ENCODE measurements at places on chromosomes 6 and 20.

- DNase-seq = no peak
These were observed 1166.8 kb upstream of the CITED2 start for GRCh38 chr6:140541288-140541687.

DNA sequence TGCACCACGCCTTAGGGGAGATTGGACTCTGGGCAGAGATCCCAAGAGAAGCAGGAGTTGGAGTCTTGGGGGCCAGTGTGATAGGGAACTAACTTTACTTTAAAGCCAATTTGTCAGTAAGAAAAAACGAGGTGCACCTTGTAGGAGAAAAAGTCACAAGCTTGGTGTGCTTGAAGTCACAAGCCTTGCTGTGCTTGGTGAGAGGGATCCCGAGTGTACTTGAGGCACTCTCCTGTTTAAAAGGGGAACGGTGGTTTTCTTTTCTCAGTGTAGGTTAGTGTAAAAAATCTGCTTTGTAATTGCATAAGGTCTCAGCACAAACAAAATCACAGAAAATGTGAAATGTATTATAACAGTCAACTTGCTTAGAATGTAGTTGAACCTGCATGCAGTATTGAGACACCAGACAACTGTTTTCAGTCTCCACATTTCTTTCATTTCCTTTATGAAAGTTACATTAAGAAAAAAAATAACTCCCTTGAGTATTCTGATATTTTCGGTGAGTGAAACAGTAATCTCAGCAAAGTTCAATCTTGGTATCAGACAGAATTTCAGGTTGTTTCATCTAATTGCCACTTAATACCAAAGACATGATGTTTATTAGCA, 111.1 kb upstream of the DUSP22 start:
- no peak for DNase-seq

GRCh38 chr6:75460681-75461080, 32.9 kb downstream of the FILIP1 start:
- DNase-seq = no peak

DNA sequence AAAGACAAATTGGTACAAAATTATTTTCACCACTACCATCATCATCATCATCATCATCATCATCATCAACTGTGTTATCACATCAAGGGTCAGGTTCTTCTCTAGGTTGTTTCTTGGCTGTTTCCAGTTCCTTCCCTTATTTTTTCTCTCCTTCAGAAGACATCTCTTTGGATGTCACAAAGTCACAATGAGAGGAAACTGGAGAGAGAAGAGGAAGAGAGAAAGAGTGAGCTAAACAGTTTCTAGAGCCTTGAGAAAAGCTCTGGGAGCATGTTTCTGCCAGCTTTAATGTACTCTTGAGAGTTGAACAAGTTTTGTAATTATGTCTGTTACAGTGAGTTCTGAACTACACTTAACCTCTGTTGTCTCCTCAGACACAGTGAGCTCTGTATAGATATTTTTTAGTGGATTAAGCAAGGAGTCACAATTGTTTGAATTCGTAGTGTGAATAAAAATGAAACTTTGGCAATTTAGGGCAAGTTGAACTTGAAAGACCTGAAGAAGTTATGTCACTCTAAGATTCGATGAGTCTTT, 123.0 kb upstream of the AKIRIN2 start:
- no peak for DNase-seq
